ENCODE measurements at places on chromosomes 2 and 18.

GRCh38 chr2:159585622-159586021 is 30.7 kb downstream of the BAZ2B start:
- DNase-seq = no peak

DNA sequence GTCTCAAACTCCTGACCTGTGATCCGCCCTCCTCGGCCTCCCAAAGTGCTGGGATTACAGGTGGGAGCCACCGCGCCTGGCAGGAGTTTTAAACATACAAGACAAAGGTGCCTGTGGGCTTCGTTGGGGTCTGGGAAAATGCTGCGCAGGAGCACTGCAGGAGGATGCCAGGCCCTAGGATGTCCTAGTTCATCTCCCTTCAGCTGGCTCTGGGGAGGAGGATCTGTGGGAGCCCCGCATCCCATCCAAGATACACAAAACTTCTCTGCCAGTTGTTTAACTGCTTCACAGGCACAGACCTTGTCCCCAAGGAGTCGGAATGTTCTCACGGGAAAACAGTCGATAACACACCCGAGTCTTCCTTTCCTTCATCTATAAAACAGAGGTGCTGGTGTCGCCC is 89.1 kb downstream of the POLR1A start:
- DNase-seq = no peak

- no peak for DNase-seq
Measured at GRCh38 chr2:143994961-143995360, 525.0 kb downstream of the ZEB2 start.

GRCh38 chr2:40097691-40098385 is 318.8 kb upstream of the THUMPD2 start:
- DNase-seq = no peak

DNA sequence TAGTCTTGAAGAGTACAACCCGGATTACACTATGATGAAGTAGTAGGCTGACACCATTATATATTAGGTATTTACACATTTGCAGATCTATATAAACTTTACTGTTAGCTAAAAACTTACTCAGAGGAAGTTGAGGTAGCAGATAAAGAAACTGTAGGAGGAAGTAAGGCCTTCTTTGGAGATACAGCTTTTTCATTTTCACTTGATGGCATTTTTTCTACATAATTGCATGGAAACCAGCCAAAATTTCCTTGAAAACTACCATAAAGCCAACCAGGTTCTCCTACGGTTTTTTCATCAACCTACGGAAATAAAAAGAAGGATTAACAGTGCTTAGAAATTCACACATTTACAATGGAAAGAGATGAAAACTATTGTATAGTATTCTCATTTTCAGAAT is 86.6 kb downstream of the FAM228A start:
- DNase-seq = no peak

GRCh38 chr18:70334264-70334663 is 45.4 kb downstream of the SOCS6 start:
- DNase-seq = no peak

DNA sequence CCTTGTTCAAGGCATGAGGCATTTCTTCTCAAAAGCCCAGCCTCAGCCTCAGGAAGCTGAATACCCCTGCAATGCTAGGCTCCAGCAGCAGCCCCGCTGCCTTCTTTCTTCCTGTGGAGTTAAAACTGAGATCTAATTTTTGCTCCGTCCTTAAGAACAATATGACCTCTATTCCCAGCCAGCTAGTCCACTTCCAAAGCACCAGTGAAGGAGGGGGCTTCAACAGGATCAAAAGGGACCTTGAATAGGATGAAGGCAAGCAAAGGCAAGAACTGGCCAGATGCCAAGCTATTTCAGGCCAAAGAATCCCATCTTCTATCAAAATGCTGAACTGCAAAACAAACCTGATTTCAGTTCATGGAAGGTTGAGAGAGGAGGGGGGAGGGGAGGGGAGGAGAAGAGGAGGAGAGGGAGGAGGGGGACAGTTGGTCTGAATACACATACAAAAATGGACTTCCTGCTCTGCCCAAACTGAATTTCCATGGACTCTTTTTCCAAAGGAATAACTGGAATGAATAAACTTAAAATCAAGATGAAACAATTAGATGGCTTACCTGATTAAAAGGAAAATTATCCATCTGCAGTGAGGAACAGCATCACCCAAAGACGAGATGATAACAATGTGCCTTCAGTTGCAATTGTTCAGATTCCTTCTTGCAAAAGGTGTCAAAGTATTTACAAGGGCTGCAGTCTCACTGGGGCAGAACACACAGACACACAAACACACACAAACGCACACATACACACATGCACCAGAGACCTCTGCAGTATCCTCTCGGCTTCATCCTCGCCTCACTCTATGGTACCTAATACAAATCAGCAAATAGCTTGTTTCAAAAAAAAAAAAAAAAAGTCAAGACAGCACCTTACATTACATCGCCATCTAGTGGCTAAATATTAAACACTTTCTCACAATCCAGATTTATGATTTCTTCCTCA is at the start of gene SCN1A:
Gene SCN1A, minus strand, starts transcription at position 804 of the 939 bp plus-strand sequence. CDS start 54,399 bp downstream, outside the sequence.
- DNase-seq = peak; percentile 72

- DNase-seq = peak; percentile 81
Measured at GRCh38 chr2:241609859-241610793, 26.8 kb downstream of the THAP4 start.

DNA sequence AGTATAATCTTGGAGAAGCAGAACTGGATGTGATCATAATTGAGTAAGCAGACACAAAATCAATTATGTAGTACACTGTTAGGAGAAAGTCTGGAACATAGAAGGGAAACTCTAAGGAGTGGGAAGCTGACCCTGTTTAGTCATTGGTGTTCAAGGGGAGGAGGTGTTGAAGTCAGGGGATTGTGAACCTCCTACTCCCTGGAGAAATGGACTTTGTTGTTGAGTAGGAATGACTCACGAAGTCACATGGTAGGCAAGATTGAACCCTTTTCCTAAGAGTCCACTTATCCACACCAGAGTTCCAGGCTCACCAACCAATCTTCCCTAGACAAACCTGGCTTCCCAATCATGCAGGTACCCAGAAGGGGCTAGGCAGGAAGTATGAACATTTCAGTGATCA is 81.0 kb upstream of the BCL11A start:
- DNase-seq = no peak

- DNase-seq = no peak
Measured at GRCh38 chr2:61675204-61675603, 137.0 kb upstream of the XPO1 start.

- DNase-seq = no peak
Measured at GRCh38 chr18:57533868-57534510, 52.5 kb downstream of the FECH start.

- no peak for DNase-seq
Measured at GRCh38 chr18:46449499-46449898, 207.5 kb downstream of the LOXHD1 start.

DNA sequence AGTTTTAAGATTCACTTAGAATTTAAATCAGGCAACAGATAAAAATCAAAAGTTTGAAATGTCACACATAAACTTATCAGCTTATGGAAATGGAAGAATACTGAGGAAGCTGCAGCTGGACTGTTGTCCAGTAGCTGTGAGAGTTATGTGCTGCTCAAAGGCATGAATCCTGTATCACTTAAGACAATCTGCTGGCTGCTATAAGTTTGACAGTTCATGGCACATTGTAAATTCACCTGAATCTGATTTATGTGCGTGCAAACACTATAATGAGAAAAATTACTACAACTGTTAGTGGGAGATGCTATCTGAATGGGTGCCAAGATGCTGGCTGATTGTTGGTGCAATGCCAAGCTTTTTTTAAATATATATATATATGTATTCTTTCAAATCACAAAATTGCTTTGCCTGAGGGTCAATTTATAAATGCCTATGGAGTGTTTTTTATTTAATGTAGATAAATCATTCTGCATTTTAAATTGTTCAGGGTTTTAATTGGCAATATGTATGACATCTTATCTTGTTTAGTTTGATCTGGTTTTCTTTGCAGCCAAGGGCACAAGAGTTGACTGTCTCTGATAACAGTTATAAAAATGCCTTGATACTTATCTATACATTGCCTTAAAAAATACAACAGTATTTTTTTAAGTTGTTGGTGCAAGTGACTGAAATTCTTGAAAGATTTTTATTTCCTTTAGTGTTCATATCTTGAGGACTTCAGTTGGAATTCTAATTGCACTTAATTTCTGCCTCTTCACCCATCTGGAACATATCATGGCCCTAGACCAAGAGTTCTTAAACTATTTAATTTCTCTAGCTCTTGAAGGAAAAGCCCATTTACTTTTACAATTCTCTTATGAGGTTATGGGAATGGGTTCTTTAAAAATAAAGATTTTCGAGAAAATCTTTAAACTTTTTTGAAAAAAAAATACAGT is 48.7 kb downstream of the CAVIN2 start:
- no peak for DNase-seq
